Suppressor macrophage treated with lipopolysaccharide for 1 hour (primary cell): ENCODE measurements at places on chromosomes 5 and 9.
A peak's percentile ranks its signal among the peaks of the same experiment; 100 is the strongest.

- DNase-seq, result no peak
Observed at GRCh38 chr5:102715082-102715807, 39.9 kb upstream of the PAM start.

DNA sequence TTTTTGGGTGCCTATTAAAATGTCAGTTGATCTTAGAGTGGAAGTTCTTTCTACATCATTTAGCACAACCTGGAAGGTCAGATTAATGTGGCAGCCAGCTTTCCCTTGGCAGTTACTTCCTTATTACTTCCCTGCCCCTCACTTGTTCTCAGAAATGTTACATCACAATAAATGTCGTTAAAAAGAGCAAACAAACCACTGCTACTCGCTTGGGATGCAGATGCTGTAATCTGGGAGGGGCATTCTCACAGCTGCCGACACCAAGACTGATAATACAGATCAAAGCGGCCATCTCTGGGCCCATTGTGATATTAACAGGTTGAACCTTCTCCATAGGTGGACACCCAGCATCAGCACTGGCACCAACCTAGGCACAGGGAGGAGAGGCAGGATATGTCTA lies 29.3 kb downstream of the PLAC8L1 start:
- DNase-seq, result peak; percentile 1

- no peak for DNase-seq
Observed at GRCh38 chr9:90854637-90855175, 53.1 kb downstream of the SYK start.

GRCh38 chr5:38532165-38532669 lies 24.2 kb downstream of the LIFR start:
- no peak for DNase-seq

DNA sequence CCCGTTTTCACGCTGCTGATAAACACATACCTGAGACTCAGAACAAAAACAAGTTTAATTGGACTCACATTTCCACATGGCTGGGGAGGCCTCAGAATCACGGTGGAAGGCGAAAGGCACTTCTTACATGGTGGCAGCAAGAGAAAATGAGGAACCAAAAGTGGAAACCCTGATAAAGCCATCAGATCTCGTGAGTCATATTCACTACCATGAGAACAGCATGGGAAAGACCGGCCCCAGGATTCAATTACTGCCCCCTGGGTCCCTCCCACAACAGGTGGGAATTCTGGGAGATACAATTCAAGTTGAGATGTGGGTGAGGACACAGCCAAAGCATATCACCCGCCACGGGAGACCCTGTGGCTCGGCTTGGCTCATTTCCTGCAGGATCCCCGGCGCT lies 20.2 kb downstream of the EXD3 start:
- DNase-seq, result peak; percentile 59

DNA sequence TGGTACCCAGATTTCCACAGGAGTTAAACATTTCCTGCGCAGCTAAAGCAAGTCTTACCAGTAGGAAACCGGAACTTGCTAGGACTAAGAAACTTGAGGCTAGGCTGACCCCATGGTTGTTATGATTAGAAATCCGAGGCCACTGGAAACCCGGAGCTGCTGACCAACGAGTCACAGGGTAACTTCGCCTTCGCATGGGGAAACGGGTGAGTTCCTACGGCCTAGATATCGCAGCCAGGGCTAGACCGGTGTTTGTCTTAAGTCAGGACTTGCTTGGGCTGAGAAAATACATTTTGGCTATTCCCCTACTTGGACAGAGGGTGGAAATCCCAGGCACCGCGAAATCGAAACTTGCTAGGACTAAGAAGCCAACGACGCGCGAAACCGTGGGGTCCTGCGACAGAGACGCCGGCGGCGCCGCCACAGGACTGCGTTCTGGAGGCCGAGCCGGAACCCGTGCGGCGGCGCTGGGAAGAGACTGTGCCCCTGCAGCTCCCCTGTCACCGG lies 1.6 kb upstream of the ANXA2R start:
- peak; percentile 87 for DNase-seq

- no peak for DNase-seq
Observed at GRCh38 chr9:77133011-77133410, 44.3 kb upstream of the VPS13A start.

GRCh38 chr9:95727947-95728520 lies 147.5 kb upstream of the ERCC6L2 start:
- no peak for DNase-seq
